Pulmonary artery endothelial cell (primary cell): ENCODE measurements at places on chromosomes 7 and 10. TPM values are rescaled to one million over a fixed set of nuclear protein-coding genes. Genes with fewer than 3 reads are reported as not detected.

The SLC35G1 gene
- 4.2 and 4.4 TPM in 2 replicates for total RNA-seq

- no peak for DNase-seq
Observed at GRCh38 chr10:62249957-62250356, 18.7 kb downstream of the RTKN2 start.

GRCh38 chr10:19325581-19325980 is 277.0 kb downstream of the MALRD1 start:
- no peak for DNase-seq

The TMEM140 gene
- total RNA-seq: 13.4 and 44.6 TPM in 2 replicates

DNA sequence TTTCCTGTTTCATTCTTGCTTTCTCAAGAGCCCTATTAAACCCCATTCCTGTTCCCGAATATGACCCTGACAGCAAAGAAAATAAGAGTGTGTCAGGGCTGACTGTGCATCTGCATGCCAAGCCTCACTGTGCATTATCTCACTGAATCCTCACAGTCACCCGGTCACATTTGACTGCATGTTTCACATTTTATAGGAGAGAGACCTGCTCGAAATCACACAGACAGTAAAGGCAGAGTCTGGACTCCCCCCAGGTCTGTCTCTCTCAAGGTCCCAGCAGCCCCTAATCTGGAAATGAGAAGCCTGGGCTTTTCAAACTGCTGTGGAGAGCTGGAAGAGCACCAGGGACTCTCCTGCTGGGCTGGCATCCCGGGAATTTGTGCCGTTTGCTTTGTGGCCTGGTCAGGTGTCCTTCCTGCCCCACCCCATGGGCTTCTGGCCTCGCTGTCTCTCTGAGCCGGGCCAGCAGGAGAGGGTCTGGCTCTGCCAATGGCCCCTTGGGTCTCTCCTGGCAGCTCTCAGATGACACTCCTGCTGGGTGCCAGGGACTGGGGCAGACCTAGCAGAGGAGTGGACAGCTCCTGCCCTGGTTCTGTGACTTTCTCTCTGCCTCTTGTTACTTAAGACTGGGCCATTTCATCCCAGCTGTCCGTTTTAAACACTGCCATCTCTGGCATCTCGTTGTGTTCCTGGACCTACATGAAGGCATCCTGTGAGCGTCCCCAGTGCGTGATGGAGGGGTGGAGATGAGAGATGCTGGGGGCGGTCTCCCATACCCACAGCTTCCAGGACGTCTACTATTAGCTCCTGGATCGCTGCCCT is 173.6 kb downstream of the ARHGAP12 start:
- DNase-seq: no peak

DNA sequence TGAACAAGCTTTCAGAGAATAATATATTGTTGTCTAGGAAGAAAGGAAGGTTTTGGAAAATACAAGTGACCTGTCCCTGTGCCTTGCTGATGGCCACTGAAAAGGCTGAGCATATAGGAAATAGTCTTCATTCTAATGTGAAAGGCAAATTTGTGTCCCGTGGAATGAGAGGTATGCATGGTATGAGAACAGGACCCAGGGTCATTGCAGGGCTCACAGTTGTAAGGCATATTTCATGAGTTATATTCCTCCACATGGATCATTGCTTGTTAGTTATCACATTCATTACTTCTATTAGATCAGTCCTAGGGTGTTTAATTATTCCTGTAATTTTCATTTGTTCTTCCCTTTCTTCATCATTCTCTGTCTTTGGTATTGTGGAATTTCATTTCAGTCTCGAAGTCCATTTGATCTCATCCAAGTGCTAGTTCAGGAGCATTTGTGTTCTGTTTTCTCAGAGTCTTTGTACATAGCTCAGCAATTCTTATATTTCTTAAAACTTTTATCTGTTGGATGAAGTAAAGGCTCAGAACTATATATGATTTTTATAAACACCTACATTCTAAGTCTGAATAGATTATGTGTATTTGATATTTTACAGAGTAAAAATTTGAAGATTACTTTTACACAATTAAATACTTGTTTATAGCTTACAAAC is 39.4 kb upstream of the ARHGAP21 start:
- DNase-seq: no peak

DNA sequence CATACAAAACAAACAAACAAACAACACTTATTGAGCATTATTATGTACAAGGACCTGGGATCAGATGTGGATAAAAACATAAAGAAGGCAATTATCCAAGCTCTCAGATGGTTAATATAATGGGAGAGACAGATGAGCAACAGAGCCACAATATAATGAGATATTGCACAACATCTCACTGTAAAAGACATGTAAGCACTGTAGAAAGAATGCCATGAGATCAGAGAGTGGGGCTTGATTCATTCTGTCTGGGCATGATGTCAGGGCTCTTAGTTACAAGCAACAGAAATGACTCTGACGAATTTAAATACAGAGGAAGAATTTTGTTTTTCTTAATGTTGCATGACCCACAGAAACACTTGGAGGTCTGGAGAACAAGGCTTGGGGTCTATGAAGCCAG is 164.7 kb upstream of the PLXDC2 start:
- DNase-seq: no peak

DNA sequence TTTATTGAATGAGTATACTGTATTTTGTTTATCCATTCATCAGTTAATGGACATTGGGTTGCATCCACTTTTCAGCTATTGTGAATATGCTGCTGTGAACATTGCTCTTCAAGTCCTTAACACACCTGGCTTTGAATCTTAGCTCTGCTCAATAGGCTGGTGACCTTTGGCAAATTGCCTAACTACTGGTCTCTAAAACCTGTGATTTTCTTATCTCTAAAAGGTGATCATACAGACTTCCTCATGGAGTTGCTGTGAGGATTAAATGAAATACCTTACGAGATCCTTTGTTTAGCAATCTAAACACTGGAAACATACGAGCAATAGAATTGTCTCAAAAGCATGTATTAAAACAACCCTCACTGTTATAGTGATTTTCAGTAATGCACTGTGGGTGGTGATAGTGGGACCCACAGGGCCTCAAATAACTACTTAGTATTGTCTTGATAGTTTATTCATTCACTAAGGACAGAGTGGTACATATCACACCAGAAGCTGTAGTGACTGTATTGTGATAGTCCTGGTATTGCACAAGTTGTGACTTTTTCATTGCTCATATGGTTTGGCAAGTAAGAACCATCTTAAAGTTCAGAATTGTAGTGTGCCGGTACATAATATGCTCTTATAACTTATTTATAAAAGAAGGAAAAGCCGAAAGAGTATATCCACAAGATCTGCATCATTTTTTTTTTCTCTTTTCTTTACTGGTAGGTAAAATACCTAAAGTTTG is 257.6 kb downstream of the EXOC4 start:
- DNase-seq: no peak

- no peak for DNase-seq
Observed at GRCh38 chr7:24417526-24418120, 133.6 kb downstream of the NPY start.
